Activated CD4-positive, alpha-beta T cell treated with anti-CD3 and anti-CD28 coated beads for 4 hours (primary cell): ENCODE measurements at places on chromosomes 1 and 21.
A peak's percentile ranks its signal among the peaks of the same experiment; 100 is the strongest.

GRCh38 chr1:6105218-6105679, 59.6 kb downstream of the KCNAB2 start:
- no peak for DNase-seq

GRCh38 chr21:25323356-25323949, 283.8 kb downstream of the MRPL39 start:
- no peak for DNase-seq

DNA sequence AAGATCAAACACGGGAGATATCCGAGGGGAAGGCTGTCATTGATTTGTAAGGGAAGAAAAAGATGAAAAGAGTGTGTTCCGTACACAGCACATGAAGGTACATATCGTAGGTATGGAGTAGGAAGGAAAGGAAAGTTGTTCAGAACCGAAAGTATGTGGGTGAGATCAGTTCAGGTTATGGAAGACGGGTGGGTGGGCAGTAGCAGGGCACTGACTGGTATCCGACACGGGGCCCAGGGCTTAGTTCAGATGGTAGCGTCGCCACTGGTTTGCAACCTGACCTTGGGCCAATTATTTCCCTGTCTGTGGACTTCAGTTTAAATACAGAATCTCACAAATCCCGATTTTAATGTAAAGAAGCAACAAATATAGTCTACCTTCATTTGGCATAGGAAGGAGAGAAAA, 27.8 kb upstream of the A3GALT2 start:
- DNase-seq = peak; percentile 34

- DNase-seq = peak; percentile 85
Observed at GRCh38 chr1:160681066-160681890, 30.3 kb downstream of the CD48 start.

- peak; percentile 28 for DNase-seq
Observed at GRCh38 chr21:37675202-37675801, 241.0 kb downstream of the KCNJ6 start.

DNA sequence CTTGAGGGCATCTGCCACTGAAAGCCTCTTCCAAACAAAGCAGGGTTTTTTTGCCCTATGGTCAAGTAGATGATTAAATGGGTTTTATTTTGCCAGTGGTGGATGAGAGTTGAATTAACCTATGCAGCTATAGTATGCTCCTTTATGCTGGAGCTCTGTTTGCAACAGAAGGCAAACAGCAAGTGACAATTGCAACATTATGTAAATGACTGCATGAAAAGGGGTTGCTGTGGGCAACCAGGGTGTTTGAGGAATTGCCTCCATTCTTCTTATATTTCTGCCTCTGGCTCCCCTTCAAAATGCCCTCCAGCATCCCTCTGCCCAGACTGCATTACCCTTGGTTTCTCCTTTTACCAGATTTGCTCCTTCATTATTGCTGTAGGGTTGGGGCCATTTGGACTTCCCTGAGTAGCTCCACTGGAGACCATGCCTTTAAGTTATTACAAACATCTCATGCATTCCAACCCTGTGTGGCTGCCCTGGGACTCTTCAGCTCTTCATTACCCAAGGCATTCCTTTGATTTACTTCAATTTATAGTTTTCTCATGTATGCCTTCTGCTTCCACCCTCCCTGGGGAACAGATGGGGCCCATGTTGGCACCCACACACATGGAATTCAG, 398.4 kb downstream of the PRDM2 start:
- no peak for DNase-seq

DNA sequence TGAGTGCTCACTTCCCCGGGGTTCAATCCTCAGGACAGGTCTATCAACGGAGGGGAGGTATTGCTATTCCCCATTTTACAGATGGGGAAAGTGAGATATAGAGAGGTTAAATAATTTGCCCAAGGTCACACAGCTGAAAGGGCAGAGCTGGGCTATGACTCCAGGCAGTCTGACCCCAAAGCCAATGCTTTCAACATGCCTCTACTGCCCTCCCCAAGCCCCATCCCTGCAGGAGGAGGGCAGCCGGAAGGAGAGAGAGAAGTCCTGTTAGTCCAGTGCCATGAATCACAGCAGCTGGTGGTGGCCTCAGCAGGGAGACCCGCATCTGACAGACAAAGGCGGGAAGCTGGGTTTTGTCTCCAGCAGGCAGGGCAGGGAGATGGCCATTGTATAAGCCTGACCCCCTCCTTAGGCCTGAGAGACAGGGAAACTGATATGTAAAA, 20.0 kb upstream of the CLIC4 start:
- DNase-seq = no peak

DNA sequence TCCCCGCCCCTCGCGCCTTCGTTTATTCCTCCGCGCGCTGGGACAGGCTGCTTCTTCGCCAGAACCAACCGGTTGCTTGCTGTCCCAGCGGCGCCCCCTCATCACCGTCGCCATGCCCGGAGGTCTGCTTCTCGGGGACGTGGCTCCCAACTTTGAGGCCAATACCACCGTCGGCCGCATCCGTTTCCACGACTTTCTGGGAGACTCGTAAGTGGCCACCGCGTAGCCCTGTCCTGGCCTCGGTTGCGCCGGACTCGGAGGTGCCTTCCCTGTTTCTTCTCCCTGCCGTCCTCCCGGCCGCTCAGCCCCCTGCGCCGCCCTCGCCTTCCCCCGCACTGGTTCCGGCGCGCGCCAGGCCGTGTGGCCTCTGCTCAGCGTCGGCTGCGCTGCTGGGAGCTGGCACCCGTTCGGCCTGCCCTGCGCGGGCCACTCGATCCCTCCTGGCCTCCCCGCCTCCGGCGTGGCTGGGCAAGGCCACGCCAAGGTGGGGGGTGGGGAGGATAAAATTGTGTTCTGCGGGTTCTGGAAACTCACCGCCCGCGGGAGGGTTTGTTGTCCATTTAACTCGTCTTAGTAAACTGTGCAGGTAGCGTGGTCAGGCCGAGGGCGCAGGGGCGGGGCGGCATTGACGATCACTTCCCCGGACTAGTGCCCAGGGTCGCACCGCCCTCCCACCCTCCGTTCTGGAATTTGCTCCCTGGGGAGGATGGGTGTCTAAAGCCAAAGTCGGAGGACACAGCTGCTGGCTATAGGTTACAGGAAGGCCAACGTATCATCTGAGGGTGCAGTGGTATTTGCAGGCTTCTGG, at the start of gene PRDX6:
Gene PRDX6 (plus strand): TSS at position 50 of the 808 bp plus-strand sequence. CDS start 63 bp downstream, at position 113.
- DNase-seq = peak; percentile 83

- DNase-seq = no peak
Observed at GRCh38 chr1:38360807-38361206, 314.2 kb upstream of the POU3F1 start.

DNA sequence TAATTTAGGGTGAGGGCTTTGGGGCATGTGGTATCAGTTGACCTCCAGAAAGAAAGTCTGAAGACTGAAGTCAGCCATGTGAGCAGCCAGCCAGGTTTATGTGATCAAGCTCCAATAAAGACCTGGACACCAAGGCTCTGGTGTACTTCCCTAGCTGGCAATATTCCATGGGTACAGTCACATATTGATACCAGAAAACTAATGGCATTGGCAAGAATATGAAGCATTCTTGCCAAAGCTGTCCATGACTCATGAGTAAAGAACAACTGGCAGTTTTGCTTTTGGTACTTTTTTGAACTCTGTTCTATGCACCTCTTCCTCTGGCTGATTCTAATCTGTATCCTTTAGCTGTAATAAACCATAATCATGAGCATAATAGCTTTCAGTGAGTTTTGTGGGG, 415.3 kb upstream of the CAMK1G start:
- no peak for DNase-seq

DNA sequence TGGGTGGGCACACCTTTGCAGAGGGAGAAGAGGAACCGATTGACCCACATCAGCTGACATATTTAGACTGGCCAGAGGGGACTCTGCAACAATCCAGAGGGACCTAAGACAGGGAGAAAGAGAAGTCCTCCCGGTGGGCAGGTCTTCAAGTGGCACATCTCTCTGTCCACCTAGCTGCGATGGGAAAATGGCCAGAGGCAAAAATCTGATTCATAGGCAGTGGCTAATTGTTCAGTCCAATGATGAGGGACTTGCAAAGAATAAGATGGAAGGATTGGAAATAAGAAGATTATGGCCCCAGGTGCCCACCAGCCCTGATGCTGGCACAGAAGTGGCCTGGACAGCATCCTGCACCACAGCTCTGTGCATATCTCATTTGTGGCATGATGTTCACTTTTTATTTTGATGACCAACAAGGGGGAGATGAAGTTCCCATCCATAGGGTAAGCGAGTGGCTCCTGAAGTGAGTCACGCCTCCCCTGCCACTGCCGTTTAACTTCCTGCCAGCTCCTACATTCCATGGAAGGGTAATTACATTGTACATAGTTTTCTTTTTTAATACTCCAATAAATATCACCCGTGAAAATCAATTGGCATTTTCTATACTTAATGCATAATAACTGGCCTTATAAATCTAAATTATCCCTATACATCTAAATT, 659.6 kb downstream of the MATN1 start:
- DNase-seq = no peak

- DNase-seq = no peak
Observed at GRCh38 chr1:226370144-226370923, 37.6 kb downstream of the PARP1 start.

DNA sequence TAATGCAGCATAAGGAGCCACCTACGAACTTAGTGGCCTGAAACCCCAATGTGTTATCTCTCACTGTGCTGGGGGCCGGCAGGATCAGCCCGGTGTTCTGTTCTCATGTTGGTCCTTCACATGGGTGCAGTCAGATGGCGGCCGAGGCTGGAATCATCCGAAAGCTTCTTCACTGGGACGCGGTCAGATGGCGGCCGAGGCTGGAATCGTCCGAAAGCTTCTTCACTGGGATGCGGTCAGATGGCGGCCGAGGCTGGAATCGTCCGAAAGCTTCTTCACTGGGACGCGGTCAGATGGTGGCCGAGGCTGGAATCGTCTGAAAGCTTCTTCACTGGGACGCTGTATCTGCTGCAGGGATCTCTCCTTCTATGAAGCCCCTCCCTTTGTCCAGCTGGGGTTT, 12.6 kb upstream of the PCBP3 start:
- DNase-seq = no peak

GRCh38 chr1:193741228-193741627, 554.8 kb upstream of the B3GALT2 start:
- no peak for DNase-seq

DNA sequence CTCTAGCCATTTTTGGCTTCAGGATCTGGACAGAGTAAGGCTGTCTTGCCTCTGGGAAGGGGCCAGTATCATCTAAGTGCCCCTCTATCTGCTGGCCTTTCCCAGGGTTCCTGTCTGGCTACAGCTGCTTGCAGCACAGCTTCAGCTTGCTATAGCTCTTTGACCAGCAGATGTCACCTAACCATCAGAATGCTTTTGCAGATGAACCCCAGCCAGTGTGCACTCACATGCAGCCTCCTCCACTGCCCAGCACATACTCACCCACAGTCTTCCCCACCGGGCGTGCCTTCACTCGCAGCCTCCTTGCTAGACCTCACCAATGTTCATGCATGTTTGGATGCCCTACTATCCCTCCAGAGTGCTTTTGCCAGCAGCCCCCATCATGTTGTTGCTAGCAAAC, 769.0 kb downstream of the BRINP3 start:
- DNase-seq = no peak

GRCh38 chr21:45997205-45997494, 15.6 kb downstream of the COL6A1 start:
- DNase-seq = peak; percentile 0

- no peak for DNase-seq
Observed at GRCh38 chr1:62593825-62594394, 3.4 kb upstream of the ANGPTL3 start.

DNA sequence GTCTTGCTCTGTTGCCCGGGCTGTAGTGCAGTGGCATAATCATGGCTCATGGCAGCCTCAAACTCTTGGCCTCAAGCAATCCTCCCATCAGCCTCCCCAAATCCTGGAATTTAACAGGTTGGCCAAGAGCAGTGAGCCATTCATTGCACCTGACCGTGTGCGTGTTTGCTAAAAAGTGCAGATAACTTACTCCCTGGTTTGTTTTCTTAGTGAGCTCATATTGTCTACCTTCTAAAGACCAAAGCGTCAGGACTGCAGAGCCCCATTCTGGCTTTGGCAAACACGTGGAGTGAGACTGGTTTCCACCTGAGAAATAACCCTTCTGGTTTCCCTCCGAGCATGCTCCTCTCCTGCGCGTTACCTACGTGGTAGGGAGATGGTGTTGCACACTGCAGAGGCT, 32.2 kb upstream of the CA6 start:
- no peak for DNase-seq

DNA sequence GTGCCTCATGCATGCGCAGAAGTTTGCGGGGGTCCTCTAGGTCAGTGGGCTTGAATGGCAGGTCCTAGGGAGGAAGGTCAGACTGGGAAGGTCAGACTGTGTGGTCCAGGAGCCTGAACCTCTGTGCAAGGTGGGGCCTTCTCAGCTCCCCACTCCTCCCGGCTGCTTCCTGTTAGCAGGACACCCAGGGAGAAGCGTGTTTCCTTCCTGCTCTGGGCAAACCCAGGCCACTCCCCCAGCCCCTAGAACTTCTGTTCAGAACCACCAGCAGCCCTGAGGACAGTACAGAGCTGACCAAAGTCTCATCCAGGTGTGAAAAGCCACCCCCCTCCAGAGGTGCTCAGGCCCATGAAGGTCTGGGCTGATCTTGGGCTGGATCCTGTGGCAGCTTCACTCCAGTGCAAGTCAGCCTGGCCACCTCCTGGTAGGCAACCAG, 29.9 kb downstream of the NAV1 start:
- no peak for DNase-seq

GRCh38 chr1:172779491-172779890, 120.6 kb downstream of the FASLG start:
- DNase-seq = no peak

DNA sequence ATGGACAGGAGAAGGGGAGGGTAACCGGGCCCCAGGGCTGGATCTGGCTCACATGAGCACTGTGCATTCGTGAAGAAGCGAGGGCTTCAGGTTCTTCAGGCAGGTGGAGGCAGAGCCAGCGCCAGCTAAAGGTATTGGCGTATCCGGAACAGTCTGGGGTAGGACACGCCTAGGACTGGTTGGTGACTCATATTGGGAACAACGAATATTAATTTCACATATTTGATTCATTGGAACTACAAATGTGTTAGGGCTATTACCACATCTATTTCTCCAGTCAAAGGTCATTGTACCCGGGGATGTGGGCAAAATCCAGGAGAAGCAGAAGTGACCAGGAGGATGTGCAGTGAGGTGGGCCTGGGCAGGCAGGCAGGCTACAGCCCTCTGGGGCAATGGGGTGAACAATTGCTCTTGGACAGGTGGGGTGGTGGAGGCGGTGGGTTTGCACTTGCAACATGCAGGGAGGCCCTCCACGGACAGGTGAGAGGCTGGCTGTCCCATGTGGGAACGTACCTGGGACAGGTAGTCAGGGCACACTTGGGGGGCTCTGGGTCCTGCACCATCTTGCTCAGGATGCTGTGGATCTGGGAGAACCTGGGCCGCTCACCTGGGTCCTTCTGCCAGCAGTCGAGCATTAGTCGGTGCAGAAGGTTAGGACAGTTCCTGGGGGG, 26.7 kb downstream of the CDCA8 start:
- no peak for DNase-seq

- no peak for DNase-seq
Observed at GRCh38 chr1:169941982-169942830, 48.5 kb upstream of the SCYL3 start.

GRCh38 chr1:19229229-19229628, 19.2 kb upstream of the UBR4 start:
- DNase-seq = no peak
